Cerebellar cortex (tissue), 1 donor: ENCODE measurements at places on chromosomes 12 and 14.

DNA sequence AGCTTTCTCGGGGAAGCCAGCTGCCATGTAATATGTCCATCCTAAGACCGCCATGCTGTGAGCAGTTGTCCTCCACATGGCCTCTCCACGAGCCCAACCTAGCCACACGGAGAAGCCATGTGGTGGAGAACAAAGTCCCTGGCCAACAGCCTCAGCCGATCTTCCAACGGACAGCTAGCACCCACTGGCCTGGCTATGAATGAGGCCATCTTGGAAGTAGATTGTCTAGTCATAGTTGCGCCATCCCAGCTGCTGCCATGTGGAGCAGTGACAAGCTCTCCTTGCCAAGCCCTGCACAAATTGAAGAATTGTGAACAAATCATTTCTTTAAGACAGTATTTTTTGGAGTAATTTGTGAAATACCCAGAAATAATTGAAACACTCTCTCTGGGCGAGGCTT, 49.3 kb upstream of the USP44 start:
- no peak for DNase-seq

- no peak for DNase-seq
These were observed 16.9 kb upstream of the AICDA start for GRCh38 chr12:8629486-8630033.

DNA sequence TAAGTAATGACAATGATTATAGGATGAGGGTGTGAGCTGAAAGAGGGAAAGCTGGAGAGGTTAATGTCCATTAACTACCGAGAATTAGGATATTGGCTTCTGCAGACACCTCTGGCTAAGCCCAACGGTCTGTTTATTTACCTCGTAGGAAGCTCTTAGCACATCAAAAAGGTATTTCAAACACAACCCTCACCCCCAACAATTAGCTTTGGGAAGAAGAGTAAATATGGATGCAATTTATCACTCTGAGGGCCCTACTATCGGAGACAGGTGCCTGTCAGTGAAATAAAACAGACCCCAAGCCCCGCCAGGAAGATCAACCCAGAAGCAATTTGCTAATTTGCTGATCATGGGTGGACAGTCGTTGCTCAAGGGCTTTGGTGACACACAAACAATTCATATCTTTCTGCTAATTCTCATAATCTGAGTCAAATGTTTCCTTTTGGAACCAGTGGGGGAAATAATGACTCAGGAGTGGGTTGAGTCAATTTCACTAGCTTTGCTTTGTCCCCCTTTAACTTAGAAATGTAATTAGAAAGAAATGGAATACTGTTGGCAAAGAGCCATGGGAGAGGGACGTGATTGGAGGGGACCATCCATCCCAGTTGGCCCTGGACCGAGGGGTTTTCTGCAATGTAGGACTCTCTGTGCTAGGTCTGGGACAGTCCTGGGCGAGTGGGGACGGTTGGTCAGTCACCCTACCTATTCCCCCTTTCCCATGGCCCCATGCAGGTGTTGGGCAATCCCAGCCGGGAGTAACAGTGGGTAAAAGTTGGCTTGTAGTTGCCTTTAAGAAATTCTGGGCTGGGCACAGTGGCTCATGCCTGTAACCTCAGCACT, 99.1 kb upstream of the MED13L start:
- DNase-seq, result no peak

GRCh38 chr12:130828895-130829294, 10.2 kb downstream of the STX2 start:
- no peak for DNase-seq

GRCh38 chr12:67433385-67434175, 164.4 kb downstream of the CAND1 start:
- DNase-seq, result no peak

DNA sequence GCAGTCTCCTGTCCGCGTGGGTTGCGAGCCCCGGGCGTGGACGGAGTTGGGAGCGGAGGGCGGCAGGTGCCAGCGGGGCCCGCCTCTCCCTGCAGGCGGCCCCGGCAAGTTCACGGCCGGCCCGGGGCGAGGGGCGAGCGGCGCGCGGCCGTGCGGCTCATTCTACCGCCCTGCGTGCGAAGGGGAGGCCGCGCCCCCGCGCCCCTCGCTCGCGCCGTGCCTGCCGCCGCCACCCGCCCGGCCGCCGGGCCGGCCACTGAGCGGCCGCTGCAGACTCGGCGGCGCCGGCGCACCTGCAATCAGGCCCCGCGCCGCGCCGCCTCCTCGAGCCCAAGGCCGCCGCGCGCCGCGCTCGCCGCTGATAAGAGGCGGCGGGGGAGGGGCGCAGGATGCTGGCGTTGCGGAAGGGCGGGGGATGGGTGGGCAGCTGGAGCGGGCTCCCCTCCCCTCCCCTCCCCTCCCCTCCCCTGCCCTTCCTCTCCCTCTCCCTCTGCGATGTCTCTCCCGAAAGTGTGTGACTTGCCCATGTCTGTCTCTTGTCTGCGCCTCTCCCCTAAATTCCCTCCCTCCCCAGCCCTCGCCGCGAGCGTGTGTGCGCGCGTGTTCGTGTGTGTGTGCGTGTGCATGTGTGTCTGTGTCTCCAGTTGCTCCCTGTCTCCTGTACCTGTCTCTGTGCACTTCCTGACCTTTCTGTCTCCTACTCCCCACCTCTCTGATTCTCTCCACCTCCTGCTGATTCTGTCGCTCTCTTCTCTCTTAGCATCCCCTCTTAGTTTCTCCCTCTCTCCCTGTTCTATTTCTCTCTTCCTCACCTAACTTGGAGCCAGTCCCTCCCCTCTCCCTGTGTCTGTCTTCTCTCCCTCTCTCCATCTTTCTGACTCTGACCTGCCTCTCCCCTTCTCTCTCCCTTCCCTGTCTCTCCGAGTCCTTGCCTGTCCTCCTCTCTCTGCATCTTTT, 768.1 kb upstream of the TBX3 start:
- DNase-seq, result no peak
